ENCODE measurements at places on chromosomes 2 and 18.

- DNase-seq, result no peak
Observed at GRCh38 chr2:172674034-172674967, 61.3 kb upstream of the RAPGEF4 start.

- no peak for DNase-seq
Observed at GRCh38 chr2:27717070-27717795, 53.5 kb downstream of the SLC4A1AP start.

GRCh38 chr2:90069290-90069894 is 1377.9 kb downstream of the RPIA start:
- peak; percentile 82 for DNase-seq

- DNase-seq, result no peak
Observed at GRCh38 chr2:11634584-11634983, 35.4 kb downstream of the NTSR2 start.

GRCh38 chr2:171334171-171334570 is 99.6 kb downstream of the METTL8 start:
- no peak for DNase-seq

DNA sequence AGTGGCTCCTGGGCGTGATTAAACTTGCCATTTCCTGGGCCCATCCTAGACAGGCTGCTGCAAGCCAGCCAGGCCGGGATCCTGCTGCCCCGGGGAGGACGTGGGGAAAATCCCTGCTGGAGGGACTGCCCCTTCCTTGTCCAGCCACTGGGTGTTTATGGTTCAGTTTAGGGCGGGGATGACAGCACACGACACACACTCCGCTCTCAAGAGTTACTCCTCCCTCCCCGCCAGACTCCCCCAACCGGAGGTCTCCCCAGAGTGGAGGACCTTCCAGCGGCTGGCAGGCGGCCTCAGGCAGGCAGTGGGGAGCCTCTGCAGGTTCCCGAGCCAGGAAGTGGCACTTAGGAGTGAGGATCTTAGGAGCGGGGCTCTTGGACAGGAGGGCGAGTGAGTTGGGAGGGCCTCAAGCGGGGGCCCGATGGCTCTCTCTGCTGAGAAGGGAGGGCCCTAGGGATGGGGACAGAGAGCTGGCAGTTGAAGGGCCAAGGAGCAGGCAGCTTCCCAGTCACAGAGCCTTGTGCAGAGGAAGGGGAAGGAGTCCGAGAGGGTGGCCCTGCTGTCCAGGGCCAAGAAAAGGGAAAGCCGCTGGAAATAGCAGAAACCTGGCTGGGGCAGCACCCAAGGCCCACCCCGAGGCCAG is 5.7 kb upstream of the GPR35 start:
- no peak for DNase-seq

DNA sequence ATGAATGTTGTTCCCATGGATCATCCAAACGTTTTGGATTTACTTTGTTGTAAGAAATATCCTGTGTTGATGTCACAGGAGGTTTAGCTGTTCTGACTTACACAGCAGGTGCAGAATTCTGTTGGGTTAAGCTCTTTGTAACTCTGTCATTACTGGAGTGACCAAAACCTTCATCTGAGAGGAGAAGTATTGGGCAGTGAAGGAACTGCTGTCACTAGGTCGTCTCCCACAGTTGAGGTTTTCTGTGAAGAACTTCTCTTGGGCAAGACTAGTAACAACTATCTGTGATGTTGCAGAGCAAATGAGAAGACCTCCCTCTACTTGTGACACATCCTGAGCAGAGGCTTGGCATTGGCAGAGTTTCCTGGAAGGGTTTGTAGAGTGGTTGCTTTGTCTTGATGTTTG is 2.9 kb downstream of the SPTBN1 start:
- no peak for DNase-seq

DNA sequence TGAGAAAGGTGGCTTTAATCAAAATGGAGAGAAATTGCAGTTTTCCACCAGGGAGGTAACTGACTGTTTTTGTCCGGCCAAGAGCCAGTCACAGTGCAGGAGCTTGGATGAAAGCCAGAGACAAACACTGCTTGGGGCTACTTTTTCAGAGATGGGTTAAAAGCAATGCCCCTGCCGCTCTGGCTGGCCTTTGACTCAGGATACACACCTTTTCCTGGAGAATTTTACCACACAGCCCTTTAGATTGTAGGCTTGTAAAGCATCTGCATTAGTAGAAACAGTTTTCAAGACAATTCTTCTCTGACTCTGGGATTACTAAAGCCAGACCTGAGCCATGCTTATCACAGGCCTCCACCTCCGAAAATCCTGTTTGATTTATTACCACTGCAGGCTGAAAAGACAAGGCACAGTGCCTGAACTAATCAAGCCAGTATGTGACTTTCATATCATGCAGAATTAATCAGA is 79.7 kb downstream of the CCBE1 start:
- DNase-seq, result no peak

GRCh38 chr2:160246356-160246755 is 46.3 kb upstream of the ITGB6 start:
- DNase-seq, result no peak

DNA sequence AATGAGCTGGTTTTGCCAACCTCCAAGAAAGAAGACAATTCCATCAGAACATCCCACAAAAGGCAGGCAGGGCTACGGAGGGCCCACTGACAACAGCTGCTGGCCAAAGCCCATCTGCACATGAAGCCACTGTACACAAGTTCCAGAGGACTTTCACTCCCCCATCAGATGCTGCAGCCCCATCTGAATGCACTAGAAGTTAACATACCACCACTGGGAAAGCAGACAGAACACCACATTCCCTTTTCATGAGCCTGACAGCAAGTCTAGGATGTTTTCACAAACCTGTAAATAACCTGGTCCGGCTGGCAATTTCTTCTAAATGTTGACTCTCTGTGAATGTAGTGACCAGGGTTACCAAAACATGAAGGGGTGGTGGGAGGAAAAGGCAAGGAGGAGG is 41.5 kb downstream of the CCBE1 start:
- DNase-seq, result no peak

DNA sequence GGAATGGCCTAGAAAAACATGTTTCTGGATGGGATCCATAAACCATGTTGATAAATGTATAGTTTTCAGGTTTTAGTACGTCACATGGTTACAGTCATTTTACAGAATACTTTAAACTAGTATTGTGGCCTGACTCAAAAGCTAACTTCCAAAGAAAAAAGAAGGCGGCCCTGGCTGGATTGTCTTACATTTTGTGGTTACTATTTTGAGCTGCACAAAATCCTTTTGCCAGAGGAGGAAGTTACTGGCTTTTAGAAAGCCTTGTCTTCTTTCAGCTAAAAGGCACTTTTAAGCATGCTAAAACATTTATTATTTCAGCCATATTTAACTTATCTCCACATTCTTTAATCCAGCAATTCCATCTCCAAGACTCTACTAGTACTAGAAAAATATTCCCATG is 227.9 kb downstream of the CDH2 start:
- DNase-seq, result no peak

DNA sequence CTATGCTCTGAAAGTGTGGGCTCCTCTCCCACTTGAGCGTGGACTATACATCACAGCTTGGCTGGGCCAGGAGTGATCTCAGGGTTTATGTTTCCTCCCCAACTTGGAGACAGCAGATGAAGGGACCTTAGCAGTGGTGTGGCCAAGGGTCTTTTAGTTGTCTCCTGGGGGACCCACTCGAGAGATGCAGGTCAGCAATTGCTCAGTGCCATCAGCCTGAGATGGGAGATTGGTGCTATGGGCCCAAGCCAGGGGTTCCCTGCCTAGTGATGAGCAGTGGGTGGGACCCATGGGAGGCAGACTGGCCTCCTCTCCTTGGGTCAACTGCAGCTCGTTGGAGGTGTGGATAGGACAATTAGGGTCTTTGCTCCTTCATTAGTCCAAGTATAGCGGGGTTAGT is 510.5 kb upstream of the FSHR start:
- DNase-seq, result no peak

- DNase-seq, result peak; percentile 76
Observed at GRCh38 chr18:76493213-76494161, 1.6 kb downstream of the ZNF516 start.

GRCh38 chr2:54271843-54272627 is 16.0 kb upstream of the TSPYL6 start:
- DNase-seq, result no peak

GRCh38 chr2:11473659-11474433 is 7.9 kb upstream of the E2F6 start:
- no peak for DNase-seq

DNA sequence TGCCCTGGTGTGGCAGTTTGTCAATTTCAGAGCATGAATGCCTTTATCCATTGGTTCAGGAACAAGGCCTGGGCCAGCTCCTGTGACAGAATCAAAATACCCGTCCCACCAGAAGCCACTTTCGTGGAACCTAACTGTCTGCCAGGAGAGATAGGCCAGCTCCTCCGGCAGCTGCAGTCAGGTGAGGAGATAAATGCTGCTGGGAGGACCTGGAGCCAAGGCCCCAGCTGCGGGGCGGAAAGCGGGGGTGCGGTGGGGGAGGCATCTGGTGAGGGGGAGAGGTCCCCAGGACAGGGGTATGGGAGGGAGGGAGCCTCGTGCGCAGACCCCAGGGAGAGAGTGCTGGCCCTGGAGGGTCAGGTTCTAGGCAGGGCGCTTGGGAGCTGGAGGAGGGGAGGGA is 4.4 kb upstream of the ASB1 start:
- DNase-seq, result no peak

DNA sequence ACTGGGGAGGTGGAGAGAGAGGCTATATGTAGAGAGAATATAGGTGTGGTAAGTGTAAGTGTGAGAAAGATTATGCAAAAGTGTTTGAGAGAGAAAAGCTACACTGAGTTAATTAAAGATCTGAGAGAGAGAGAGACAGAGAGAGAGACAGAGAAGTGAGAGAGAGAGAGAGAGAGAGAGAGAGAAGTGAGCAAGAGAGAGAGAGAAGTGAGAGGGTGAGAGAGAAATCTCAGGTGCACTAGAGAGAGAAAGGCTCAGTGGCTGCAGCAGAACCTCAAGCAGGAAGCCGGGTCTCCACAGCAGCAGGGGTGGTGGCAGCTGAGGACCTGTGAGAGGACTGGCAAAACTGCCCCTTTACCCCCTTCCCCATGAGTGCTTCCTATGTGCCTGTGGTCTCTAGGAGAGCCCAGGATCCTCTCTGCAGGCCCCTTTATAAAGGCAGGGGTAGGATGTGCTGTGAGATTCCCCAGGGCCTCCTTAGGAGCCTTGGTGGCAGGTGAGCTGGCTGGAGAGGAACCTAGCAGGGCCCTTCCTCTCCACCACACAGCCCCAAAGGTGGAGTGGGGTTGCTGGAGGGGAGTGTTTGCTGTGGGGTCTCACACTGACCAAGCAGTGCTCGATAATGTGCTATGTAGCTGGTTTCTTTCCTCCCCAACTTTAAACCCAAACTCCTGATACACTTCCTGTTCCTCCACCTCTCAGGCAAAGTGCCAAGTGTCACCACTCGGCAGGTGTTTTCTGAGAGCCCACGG is 52.6 kb downstream of the SLC4A5 start:
- DNase-seq, result no peak

DNA sequence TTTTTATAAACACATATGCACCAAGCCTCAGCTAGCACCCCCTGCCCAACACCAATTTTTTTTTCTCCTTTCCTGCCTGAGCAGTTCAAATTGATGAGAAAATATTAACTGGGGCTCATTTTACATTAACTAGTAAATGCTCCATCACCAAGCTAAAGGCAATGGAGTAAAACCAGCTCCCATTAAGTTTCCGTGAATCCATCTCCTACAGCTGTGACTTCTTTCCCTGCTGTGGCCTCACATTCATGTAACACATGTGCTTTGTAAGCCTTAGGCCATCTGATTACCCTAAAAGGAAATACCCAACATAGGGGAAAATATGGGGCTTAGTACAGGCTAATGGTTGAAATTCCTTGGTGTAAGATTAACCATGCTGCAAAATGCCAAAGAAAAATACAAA is 60.8 kb downstream of the DNER start:
- DNase-seq, result no peak
